NCI-H1436 treated with DMSO at 0.1 percent for 48 hours (cell line): ENCODE measurements at places on chromosomes 1 and 21.

DNA sequence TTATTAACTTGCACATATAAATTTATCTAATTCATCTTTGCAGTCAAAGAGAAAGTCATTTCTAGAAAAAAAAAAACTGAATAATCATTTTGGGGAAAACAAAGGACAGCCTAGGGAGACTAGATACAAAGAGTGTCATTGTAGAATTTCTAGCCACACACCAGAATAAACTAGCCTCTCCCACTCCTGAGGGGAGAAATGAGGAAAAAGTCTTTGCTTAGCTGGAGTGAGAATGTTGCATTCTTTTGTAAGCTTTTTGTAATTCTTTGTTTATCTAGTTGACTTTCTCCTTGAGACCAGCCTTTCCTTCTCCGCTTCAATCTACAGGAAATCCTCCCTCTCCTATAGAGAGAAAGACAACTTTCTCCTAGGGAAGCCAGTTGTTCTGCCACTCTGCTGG, 15.9 kb upstream of the CGN start:
- no peak for DNase-seq

DNA sequence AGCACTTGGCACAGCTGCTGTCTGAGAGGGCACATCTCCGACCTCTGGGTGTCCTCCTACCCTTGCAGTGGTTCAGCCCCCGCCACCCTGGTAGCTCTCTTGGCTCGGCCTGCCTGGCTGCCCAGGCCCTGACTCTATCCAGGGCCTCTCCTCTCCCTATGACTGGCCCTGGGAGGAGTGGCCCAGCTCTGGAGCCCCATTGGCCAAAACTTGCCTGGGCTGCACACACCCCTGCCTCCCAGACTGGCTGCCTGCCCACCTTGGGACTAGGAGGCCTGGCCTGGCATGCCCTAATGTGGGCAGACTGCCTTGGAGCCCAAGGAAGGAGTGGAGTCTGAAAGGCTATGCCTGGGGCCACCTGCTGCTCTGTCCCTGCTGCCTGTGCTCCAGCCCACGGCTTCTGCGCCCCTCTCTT, 33.6 kb downstream of the ACOT11 start:
- DNase-seq: no peak

GRCh38 chr1:87338566-87338965, 9.9 kb downstream of the LMO4 start:
- DNase-seq: no peak

DNA sequence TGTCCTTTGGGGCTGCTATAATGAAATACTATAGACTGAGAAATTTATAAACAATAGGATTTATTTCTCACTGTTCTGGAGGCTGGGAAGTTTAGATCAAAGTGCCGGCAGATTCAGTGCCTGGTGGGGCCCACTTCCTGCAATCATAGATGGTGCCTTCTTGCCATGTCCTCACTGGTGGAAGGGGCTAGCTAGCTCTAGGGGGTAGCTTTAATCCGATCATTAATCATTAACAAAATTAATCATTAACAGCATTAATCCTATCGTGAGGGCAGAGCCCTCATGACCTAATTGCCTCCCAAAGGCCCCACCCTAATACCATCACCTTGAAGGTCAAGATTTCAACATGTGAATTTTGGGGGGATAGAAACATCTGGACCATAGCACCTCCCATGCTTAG, 124.3 kb downstream of the TRABD2B start:
- DNase-seq: no peak

DNA sequence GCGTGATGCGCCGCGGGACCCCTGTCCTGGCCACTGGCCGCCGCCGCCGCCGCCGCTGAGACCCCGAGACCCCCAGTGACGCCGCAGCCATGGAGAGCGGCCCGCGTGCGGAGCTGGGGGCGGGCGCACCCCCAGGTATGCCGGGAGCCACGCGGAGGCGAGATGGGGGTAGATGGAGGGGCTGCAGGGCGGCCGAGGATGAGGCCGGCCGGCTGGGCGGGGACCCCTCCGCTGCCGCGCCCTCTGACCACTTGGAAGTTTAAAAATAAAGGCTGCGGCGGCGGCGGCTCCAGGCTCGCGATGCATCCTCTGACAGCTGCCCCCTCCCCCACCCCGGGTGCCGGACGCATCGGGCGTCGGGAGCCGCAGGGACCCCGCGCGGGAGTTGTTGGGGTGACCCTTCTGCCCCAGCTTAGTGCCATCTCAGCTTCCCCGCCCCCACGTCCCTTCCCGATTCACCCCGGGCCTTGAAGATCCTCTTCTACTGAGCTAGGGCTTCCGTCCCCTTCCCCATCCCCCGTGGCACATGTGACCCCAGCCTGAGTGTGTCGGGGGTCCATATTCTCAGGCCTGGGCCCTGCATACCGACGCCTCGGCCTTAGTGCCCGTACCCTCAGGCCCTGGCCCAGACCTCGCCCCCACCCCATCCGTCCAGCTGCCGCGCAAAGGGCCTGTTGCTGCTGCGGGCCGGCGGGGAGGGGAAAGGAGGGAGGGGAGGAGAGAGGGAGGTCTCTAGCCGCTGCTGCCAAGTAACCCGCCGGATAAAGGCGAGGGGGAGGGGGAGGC, 562 bp downstream of the MAP7D1 start:
- no peak for DNase-seq

DNA sequence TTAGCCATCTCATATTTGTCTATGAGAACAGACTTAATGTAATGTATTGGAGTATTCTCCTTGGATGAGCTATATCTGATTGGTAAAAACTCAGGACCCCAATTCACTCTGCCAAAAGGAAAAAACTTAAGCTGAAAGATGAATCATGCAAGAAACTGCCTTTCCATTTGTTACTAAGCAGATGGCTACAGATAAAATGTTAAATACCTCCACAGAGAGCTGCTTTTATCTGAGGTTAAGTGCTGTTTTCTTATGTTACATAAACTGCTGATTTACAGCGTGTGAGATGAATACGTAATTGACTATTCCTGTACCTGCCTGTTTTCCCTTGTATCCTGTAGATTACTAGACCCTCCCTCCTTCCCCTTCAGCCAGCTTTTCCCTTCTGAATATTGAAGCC, 49.3 kb downstream of the CLCA4 start:
- no peak for DNase-seq

GRCh38 chr1:184152434-184152898, 100.9 kb downstream of the TSEN15 start:
- no peak for DNase-seq

GRCh38 chr1:41742219-41742618, 176.5 kb downstream of the HIVEP3 start:
- no peak for DNase-seq

DNA sequence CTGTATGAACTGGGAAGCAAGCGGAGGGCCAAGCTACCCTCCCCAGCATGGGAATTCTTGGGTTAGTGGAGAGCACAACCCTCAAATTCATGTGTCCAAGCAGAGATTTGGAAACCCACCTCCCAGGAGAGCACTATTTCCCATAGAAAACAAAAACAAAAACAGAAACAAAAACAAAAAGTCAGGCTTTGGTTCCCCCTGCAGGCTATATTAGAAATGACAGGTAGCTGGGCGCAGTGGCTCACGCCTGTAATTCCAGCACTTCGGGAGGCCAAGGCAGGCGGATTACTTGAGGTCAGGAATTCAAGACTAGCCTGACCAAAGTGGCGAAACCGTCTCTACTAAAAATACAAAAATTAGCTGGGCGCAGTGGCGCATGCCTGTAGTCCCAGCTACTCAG, 10.8 kb downstream of the MINDY1 start:
- DNase-seq: no peak

- DNase-seq: no peak
These were observed 44.0 kb downstream of the TRIM62 start for GRCh38 chr1:33137800-33138199.

DNA sequence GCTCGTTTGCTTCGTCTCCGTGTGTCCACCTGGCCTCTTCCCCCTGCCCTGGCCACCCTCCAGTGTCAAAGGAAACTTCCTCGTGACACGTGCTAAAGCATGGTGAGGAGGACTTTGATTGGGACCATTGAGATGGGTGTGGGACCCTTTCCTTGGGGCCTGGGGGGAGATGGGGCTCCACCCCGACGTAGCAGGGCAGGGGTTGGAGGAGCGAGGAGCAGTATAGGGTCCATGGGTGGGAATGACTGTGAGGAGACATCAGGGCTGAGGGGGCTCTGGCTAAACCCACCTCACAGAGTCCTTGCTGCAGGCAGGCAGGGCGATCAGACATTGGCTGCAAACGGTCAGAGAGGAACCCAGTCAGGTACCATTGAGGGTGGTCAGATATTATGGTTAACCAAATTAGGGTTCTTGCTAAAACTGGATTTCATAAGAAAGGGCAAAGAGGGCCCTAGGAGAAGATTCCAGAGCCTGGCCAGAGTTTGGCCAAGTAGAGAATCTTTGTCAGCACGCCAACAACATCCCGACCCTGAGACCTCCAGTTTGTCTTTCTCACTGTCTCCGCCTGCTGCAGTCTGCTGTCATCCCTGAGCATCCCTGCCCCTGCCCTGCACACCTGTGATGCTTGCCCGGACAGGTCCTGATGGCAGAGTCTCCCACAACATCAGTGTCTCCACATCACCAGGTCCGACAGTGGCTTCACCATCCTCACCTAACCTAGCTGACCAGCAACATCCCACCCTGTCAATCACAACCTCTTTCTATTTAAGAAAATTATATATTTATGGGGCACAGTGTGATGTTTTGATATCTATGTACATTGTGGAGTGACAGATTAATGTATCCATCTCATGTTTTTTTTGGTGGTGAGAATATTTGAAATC, 8.0 kb downstream of the RNF187 start:
- no peak for DNase-seq

DNA sequence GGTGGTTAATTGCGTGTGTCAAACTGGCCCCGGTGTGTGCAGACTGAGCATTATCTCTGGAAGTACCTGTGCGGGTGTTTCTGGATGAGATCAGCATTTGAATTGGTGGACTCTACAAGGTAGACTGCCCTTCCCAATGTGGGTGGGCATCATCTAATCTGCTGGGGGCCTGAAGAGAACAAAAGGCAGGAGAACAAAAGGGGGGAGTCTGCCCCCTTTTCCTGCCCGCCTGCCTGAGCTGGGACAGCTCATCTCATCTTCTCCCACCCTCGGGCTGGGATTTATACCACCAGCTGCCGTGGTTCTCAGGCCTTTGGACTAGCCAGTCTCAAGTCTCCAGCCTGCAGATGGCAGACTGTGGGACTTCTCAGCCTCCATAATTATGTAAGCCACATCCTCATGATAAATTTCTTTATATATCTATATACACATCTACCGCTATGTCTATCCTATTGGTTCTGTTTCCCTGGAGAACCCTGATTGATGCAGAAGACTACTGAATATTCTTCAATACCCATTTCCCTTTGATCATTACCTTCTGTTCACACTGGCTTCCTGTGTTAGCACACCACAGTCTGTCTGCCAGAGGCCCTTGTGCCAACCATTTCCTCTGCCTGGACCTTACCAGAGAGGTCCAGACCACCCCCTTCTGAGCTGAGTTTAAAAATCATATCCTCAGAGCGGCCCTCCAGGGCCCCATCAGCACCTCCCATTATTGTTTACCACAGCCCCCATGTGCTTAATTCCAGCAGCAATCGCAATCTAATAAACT, 25.2 kb downstream of the RCAN1 start:
- no peak for DNase-seq

DNA sequence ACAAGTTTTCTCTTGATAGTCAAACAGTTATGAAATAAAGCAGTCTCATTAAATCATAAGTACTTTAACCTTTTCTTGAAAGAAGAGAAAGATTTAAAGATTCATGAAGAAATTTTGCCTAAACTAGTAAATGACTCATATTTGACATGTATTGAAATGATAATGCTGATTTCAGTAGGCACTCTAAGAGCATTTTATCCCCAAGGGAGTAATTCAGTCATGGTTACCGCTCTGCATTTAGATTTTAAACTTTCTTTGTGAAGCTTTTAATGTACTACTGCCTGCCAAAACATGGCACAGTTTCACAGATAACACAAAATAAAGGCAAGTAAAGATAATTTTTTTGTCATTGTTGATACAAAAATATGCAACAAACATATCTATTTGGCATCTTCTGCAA, 6.8 kb downstream of the USH2A start:
- no peak for DNase-seq

DNA sequence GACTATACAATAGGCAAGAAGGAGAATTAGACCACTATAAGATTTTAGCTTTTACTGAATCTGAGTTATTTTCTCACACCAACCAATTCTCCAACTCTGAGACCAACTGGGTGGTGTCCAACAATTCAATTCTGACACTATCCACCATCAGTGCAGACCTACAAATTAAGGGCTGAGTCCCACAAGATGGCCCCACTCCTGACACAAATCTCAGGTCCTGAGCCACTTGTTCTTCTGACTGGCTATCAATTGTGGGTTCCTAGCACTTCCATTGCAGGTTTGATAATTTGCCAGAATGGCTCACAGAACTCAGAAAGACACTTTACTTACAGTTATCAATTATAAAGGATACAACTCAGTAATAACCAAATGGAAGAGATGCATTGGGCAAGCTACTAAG, 6.7 kb downstream of the ERO1B start:
- DNase-seq: no peak

- DNase-seq: no peak
These were observed 22.9 kb downstream of the ZBTB21 start for GRCh38 chr21:41987310-41987709.

- no peak for DNase-seq
These were observed 67.6 kb downstream of the CDC7 start for GRCh38 chr1:91568261-91568660.

GRCh38 chr1:94731891-94732290, 88.3 kb upstream of the SLC44A3 start:
- DNase-seq: no peak

DNA sequence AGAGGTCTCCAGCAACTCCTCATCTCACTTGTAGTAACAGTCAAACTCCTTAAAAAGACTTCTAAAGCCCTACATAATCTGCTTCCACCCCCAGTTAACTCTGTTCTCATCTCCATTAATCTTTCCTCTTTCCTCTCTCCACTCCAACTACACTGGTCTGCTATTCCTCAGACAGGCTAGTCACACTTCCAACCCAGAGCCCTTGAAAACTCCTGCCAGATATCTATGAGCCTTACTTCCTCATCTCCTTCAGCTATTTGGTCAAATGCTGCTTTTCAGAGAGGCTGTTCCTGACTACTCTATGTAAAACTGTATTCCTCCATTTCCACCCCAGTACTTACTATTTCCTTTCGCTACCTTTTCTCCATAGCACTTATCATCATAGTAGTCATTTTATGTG, 24.4 kb downstream of the PCP4L1 start:
- DNase-seq: no peak

- no peak for DNase-seq
These were observed 8.2 kb downstream of the OR10T2 start for GRCh38 chr1:158391099-158391498.

- DNase-seq: no peak
These were observed 36.7 kb downstream of the ACBD3 start for GRCh38 chr1:226149806-226150205.

DNA sequence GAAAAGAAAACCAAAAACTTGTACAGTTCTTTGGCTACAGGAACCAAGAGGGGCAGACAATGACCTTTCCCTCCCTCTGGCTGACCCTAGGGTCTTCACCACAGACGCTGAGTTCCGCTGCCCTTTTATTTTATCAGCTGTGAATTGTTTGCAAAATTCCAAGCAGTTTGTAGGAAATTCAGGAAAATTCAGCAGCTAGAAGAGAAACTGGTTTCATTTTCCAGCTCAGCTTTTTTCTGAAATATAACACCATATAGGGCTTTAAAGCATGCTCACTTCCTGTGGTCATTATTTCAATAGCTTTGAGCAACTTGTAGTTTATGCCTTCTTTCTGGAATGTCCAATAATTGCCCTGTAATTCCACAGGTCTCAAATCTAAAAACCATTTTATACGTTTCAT, 5.5 kb upstream of the PIK3R3 start:
- DNase-seq: no peak
